ENCODE measurements at places on chromosomes 12 and 14.

DNA sequence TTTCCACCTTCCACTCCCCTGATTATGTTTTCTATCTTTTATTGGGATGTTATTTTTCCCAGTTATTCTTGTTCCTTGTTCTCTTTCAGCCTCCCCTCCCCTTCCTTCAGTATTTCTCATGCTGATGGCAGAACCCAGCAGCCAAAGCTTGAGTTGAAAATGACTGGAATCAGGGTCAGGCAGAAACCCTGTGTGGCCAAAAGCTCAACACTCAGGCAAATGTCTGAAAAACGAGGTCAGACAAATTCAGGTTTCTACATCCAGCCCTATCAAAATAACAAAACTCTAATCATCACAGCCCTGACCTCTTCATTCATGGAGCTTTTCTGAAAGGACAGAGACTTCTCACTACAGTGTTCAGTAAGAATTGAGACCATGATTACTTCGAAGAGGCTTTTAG lies 134.6 kb downstream of the PTPRR start:
- no peak for DNase-seq

DNA sequence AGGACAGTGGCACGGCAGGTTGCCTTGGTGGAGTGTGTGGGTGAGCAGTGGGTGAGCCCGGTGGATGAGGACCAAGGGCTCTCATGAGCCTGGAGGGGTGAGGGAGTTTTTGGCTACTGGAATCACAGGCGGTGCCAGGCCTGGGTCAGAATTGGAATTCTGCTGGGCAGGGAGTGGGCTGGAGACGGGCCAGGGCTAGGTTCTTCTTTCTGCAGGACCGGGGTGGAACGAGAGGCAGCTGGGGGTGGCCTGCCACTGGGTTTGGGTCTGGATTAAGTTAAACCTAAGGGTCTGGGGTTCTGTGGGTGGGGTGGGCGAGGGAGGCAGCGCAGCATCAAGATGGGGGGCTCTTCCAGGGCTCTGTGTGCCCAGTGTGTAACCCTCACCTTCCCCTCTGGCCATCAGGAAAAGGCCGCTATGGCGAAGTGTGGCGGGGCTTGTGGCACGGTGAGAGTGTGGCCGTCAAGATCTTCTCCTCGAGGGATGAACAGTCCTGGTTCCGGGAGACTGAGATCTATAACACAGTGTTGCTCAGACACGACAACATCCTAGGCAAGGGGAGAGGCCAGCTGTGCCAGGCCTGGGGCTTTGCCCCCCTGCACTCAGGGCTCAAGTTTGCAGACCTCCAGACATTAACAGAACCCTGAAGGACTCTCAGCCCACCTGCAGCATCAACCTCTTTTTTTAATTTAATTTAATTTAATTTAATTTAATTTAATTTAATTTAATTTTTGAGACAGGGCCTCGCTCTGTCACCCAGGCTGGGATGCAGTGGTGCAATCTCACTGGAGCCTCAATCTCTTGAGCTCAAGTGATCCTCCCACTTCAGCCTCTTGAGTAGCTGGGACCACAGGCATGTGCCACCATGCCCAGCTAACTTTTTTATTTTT lies 7.0 kb downstream of the ACVRL1 start:
- no peak for DNase-seq

- DNase-seq: peak; percentile 91
Measured at GRCh38 chr14:20458031-20458789, 3.0 kb downstream of the PIP4P1 start.

DNA sequence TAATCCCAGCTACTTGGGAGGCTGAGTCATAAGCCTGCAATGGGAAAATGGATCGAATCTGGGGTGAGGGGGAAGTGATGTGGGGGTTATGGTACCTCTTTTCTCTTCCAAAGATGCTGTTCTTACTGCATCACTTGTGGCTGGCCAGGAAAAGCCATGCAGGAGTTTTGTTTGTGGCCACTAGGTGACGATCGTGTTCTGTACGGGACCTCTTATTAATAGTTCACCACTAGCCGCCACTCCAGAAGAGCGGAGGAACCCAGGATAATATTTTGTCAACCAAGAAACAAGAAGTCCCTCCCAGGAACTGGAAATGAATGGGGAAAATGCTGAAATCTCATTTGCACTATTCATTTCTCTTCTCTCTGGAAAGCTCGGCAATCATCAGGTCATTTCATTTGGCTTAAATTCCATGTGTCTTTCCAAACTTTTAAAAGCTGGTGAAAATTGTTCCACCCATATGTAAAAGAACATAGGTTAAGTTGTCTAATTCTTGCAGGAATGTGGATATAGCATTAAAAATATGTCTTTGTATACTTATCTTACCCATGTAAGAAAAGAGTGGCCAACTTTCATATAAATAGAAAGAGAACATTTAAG lies 8.9 kb downstream of the GPR65 start:
- DNase-seq: peak; percentile 87

- no peak for DNase-seq
Measured at GRCh38 chr12:121222847-121223246, 12.9 kb downstream of the P2RX4 start.

GRCh38 chr14:32559590-32559989 lies 230.5 kb downstream of the AKAP6 start:
- DNase-seq: no peak

- DNase-seq: peak; percentile 80
Measured at GRCh38 chr12:59823567-59823966, 227.7 kb downstream of the SLC16A7 start.

- DNase-seq: no peak
Measured at GRCh38 chr12:92051441-92051840, 94.2 kb downstream of the BTG1 start.

DNA sequence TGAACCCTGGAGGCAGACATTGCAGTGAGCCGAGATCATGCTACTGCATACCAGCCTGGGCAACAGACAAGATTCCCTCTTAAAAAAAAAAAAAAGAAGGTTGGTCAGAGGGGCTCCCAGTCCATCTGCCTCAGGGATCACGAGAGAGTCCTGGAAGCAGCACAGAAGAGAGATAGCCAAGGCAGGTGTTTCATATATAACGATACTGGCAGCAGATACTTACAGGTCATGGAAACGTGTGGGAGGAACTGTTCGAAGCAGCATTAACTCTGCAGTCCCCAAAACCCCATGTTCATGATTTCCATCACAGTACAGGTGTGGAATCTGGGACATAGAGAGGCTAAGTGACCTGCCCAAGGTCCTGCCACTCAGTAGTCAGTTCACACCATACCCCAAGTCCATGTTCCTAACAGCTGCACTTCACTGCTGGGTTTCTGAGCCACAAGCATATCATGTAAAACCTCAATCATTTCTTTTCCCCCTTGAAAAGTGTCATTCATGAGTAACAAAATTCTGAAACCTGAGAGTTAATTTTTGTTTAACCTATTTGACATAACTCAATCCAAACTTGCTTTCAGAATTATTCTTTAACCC lies 16.7 kb downstream of the CDK2AP1 start:
- no peak for DNase-seq

- no peak for DNase-seq
Measured at GRCh38 chr14:24775950-24776349, 142.0 kb upstream of the GZMB start.

GRCh38 chr14:45359746-45360145 lies 106.7 kb upstream of the MIS18BP1 start:
- DNase-seq: no peak

DNA sequence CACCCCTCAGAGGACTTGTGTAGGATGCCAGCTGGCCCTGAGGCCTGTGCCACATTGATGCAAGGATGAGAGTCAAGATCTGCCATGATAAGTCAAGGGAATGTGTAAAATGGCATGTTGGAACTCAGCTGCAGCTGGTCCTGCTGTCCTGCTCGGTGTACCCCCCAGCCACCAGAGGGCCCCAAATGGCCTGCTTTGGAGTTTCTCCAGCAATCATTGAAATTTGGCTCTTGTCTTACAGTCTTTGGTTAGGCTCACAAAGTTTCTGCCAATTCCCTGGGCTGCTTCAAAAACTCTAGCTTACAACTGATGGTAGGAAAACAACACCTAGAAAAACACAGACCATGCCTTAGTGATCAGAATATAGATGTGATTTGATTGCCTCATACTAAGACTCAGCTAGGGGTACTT lies 76.8 kb downstream of the HSD17B6 start:
- DNase-seq: no peak

- DNase-seq: no peak
Measured at GRCh38 chr14:101476916-101477553, 84.3 kb upstream of the DIO3 start.
